Mesenteric fat pad (tissue), 1 donor: ENCODE measurements at places on chromosomes 3 and 15. TPM values are rescaled to one million over a fixed set of nuclear protein-coding genes. Genes with fewer than 3 reads are reported as not detected.

DNA sequence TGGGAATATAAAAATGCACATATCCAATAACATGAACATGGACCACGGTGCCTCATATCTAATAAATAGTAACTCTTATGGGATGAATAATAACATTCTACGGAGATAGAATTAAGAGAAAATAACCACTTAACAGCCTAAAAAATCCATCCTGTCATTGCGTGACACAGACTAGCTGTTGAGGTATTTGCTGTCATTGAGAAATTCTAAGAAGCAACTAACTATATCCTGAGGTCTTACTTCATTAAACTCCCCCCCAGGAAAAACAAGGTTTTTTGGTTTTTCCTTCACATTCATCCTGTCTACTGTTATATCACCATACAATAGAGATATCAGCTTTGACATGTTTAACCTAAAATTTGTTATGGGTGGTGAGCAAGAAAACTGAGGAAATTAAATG, 14.3 kb downstream of the CEP152 start:
- no peak for DNase-seq

The PRSS50 gene
- total RNA-seq: not detected

The OIP5 gene
- not detected for total RNA-seq

The GOLGA6B gene
- total RNA-seq: not detected

The TRA2B gene
- 117 TPM for total RNA-seq

DNA sequence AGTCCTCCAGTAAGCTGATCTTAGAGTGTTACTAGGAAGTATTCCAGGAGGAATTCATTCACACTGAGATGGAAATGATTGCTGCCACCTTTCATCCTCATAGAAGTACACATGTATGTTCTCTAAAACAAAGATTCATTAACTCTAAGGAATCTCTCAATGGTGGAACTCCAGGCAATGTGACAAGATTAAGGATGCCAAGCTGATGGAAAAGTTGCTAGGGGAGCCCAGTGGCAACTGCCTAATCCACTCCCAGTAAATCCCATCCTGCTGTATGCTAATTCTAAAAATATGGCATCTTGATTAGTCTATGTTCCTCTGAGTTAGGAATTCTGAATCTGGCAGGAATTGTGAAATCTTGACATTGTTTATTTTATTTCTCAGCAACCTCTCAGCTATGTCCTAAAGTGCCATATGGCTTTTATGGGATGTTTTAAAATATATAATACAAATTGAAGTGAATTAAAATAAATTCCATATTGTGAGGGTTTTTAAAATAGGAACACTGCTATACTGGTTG, 210.0 kb upstream of the TRIM42 start:
- DNase-seq: no peak

The ELL3 gene
- 2.0 TPM for total RNA-seq

GRCh38 chr15:67799801-67800205, 25.5 kb upstream of the SKOR1 start:
- no peak for DNase-seq

DNA sequence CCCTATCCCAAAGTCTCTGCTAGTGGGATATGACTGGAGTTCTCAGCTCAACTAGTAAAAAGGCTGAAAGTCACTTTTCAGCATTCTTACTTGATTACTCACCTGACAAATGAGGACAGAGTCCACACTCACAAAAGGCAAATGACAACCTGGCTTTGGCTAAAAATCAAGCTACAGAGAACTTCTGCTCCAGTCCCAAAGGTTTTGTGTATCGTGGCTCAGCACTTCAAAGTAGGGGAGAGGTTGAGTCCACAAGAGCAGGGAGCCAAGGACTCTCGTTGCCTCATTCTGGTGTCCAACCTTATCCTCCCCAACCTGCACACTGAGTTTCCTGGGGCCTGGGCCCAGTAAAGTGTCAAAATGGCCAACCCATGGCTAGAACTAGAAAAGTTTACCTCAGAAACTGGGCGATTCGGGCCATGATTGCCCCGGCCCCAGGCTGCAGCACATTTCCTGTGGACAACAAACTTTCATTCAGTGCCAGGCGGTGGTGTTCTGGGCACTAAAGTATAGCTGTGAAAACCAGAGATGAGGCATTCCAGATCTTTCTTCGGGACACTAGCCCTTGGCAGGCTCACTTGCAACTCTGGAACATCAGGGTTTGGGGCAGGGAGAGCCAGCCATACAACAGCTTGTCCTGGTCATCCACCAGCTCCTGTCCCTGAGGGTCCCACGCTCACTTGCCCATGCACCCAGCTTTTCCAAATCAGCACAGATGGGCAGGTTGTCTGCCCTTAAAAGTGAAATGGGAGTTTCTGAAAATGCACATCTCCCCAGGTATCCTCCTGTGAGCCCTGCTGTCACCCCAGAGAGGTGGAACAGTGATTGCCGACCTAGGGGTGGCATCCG, 3.1 kb downstream of the ACAA1 start:
- DNase-seq: peak; percentile 79

- DNase-seq: no peak
Measured at GRCh38 chr15:60576515-60576914, 97.6 kb upstream of the ICE2 start.

The PDIA5 gene
- 17.4 TPM for total RNA-seq

The MORC1 gene
- total RNA-seq: not detected

The SLC9C1 gene
- total RNA-seq: not detected

DNA sequence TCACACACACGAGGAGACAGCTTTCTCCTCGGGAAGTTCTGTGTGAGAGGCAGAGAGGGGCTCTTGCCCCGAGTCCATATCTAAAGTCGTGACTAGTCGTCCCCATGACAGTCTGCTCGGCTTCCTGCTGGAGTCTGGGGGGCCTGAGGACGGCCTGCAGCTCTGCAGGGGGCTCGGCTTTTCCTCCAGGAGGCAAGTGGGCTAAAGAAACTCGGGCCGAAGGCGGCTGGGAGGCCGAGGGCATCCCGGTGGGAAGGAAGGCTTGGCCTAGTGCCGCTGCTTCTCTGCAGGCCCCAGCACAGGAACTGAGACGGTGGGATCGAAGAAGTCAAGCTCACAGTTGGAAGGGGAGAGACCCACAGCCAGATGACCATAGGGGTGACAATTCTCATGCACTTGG, 25.4 kb upstream of the PIGZ start:
- no peak for DNase-seq

The SOX2 gene
- total RNA-seq: not detected
